ENCODE measurements at places on chromosomes 7 and 10.
A peak's percentile ranks its signal among the peaks of the same experiment; 100 is the strongest.

DNA sequence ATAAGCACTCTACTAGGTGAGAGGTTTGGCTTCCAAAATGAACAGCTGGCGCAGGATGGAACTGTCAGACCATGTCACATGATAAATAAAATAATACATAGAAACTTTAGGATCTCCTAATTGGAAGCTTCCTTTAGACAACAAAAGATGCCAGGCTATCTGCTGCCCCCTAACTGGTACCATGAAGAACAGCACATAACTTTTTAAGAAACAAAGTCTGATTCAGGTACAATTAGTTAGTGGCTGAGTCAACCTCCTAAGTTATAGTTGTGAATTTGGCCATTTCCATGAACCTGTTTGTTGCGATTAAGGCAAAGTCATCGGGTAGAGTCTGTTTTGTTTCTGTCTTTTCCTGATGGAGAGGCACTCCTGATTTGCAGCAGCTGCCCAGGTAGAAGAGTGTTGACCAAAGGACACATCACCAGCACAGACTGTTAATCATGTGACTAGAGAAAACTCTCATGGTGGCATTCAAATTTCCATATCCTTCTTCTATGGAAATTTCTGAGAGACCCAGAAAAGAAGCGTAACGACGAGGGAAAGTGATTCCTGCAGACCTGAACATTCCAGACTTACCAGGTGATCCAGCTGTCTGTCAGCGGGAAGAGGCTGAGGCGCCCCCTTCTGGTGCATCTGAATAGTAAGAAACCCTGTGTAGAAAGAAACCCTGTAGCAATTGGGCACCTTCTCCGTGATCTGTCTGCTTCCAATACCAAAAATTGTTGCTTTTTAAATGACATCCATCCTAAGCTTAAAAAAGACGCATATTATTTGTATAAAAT lies 8.6 kb upstream of the INHBA start:
- DNase-seq: peak; percentile 18

GRCh38 chr10:33546031-33546430 lies 211.6 kb upstream of the NRP1 start:
- DNase-seq: no peak

GRCh38 chr10:114526126-114526503 lies 121.8 kb upstream of the AFAP1L2 start:
- no peak for DNase-seq

DNA sequence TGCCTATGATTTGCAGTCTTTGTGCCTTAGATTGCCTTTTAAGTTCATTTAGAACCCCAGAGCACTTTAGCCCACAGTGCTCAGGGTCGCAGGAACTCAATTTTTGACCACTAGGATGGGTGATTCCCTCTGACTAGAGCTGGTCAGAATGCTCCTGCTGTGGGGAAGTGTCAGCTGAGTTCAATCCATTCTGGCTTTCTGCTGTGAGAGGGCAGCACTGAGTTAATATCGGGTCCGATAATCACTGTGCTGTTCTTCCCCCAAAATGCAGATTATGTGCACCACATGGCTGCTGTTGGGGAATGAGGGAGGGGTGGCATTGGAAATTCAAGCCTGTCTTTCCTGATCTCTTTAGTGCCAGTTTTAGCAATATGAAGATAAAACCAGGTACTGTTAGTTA lies 886.4 kb downstream of the DNAJB9 start:
- DNase-seq: no peak

GRCh38 chr7:50542132-50542531 lies 23.1 kb downstream of the DDC start:
- DNase-seq: no peak

DNA sequence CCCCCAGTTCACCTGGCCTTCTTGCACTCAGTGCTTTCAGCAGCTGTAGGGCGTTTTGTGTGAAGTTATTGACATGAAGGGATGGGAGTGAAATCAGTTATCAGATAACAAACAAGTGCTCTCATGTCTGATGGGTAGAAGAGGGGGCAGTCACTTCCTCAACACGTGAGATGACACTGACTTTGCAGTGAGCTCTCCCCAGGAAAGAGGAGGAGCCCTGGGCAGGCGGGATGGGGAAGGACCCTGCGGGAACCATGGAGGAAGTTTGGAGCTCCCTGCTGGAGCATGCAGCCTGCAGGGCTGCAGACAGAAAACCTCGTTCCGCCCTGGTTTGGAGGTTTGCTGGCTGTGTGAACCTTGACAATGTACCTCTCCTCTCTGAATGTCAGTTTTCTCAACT lies 38.7 kb downstream of the GPR26 start:
- no peak for DNase-seq

DNA sequence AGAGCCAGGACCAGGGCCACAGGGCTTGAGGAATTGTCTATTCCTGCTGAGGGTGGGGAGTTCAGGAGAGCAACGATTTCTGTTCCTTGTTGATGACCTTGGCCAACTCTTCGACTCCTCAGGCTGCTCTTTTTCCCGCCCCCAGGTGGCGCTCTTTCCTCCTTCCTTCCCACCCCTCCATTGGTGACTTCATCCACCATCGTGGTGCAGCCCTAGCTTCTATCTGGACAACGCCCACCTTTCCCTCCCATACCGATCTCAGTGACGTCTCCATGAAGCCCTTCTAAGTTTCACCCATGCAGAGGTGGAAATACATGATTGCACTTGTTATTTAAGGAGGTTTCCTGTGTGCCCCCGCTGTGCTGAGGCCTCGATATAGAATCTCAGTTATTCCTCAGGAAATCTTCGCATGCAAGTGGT lies 22.1 kb upstream of the CARD11 start:
- DNase-seq: no peak

DNA sequence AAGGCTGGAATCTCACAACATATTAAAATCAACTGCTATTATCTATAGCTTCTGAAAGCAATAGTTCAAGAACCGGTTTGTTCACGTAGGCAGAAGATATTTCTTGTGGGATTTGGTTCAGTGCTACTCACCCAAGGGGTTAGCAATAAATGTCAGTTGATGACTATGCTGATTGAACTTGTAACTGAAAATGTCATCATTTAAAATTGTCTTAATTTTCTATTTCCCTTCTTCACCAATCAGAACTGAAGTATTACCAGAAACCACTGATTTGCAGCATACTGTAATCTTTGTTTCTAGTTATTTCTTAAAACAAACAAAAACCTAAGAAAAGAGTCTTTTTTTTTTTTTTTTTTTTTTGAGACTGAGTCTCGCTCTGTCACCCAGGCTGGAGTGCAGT lies 46.1 kb downstream of the CPEB3 start:
- no peak for DNase-seq

DNA sequence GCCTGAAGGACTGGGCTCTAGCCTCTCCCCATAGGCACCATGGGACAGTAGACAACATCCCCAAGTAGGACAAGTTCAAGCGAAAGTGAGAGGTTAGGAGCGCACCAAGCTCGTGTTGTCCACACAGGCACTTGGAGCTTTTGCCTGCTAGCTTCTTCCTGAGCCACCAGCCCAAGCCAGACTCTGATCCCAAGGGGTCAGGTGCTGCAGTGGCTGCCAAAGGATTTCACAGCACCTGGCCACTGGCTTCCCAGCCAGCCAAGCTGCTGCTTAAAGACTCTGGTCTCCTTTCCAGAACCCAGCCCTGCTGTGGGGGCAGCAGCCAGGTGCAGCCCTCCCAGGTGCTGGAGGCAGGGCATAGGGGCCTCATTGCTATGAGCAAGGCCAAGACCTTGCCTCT lies 33.0 kb upstream of the UNC5B start:
- no peak for DNase-seq

DNA sequence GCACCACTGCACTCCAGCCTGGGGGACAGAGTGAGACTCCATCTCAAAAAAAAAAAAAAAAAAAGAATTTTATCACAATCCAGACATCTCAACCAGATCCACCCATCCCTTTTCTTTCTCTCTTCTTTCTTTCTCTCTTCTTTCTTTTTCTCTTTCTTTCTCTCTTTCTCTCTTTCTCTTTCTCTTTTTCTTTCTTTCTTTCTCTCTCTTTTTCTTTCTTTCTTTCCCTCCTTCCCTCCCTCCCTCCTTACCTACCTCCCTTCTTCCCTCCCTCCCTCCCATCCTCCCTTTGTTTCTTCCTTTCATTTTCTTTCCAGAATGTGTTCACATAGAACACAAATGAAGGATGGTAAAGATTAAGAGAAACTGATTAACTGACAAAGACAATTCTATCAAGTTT lies 18.1 kb upstream of the HOXA13 start:
- DNase-seq: no peak

GRCh38 chr7:114033475-114033874 lies 114.7 kb upstream of the PPP1R3A start:
- DNase-seq: no peak

DNA sequence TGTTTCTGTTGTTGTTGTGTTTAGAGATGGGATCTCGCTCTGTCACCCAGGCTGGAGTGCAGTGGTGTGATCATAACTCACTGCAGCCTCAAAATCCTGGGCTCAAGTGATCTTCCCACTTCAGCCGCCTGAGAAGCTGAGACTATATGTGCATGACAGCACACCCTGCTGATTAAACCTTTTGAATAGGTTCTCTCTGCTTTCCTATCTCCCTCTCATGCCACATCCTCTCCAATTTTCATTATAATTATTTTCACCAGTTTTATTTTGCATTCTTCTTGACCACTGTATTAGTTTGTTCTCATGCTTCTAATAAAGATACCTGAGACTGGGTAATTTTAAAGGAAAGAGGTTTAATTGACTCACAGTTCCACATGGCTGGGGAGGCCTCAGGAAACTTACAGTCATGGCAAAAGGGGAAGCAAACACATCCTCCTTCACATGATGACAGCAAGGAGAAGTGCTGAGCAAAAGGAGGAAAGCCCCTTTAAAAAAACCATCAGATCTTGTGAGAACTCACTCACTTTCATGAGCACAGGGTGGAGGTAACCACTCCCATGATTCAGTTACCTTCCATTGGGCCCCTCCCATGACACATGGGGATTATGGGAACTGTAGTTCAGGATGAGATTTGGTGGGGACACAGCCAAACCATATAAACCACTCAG lies 12.9 kb downstream of the AGK start:
- no peak for DNase-seq

- DNase-seq: no peak
Observed at GRCh38 chr10:71082960-71083715, 129.2 kb upstream of the UNC5B start.

GRCh38 chr7:106070201-106070551 lies 41.9 kb downstream of the SYPL1 start:
- no peak for DNase-seq

DNA sequence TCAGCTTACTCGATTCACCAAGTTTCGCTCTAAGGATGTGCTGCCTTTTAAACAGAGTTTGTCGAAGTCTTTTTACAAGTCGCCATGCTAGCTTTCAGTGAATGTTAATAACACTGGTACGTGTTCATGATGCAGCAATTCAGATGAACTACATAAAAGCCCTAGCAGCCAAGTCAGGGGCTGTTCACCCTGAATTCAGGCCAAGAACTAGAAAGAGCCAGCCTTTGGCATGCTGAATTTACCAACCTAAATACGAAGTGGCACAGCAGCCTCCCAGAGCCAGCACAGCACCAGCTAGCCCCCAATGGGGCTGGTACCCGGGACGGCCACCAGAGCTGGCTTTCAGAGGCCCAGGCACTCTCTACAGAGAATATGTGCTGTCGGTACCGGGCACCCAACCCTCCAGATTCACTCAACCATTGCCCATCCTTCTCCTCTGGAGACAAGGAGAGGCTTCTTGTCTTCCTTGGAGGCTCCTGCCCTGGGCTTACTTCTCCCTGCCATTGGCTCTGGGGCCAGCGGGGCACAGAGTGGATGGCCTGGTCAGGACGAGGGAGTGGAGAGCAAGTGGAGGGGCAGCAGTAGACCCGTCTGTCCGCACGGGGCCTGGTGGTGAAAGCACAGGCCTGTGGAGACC lies 64.2 kb downstream of the HIPK2 start:
- DNase-seq: no peak

GRCh38 chr7:143463556-143463955 lies 14.1 kb upstream of the TAS2R41 start:
- no peak for DNase-seq

GRCh38 chr10:15293862-15294842 lies 76.9 kb downstream of the FAM171A1 start:
- no peak for DNase-seq

GRCh38 chr7:157983502-157984422 lies 603.9 kb downstream of the PTPRN2 start:
- DNase-seq: no peak

DNA sequence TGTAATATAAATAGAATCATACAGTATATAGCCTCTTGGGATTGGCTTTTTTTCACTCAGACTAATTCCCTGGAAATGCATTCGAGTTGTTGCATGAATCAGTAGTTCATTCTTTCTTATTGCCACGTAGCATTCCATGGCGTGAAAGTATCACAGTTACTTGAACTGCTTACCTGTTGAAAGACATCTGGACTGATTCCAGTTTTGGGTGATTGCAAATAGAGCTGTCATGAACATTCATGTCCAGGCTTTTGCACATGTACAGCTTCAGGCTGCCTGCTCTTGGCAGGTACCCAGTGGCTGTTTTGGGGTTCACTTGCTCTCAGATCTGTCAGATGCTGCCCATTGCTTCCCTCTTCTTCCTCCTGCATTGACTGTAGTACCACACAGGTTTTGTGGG lies 54.9 kb downstream of the LRGUK start:
- DNase-seq: no peak

DNA sequence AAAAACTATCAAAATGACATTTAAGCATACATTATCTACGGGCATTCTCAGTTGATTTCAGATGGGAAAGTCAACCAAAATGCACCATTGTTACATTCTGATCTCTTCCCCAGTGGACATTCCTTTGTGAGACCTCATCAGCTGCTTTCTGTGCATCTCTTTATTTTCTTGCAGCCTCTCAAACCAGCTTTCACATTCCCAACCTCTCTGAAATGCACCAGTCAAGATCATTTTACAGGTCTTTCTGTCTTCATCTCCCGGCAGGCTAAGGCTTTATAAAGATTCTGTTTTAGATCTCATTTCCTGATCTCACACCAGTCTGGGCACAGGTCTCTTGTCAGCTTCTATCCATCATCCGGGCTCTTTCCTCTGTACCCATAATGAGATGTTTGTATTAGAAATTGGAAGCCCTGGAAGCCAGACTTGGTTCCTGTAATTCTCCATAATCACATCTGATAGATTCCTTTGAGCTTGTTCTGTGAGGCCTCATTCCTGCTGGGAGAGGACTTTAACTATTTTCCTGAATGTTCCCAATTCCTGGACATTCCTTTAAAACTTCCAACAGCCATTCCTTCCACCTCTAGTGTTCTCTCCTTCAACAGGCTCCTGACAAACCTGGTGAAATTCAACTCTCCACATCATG lies 44.3 kb upstream of the ARL4A start:
- DNase-seq: no peak

DNA sequence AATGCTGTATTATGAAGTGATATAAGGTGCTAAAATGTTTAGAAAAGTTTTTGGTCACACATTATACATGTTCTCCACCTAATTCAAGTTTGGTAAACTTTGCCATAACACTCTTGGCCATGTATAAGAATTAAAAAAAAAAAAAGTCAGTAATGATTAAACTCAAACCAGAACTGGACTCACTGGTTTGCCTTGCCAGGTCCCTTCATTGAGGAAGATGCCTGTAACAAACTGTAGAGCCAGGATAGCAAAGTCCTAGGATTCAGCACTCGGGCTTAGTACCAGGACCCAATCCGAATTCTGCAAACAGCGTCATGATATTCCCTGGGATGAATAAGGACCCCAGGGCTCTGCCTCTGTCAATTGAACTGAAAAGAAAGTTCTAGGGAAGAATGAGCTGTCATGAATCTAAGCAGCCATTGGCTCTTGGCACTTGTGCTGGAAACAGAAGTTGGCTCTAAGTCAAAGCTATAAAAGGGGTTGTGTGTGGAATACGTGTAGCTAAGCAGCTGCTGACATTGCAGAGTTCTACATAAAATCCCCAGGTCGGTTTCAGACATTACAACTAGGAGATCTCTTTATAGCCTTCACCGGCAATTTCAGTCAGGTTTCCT lies 216.9 kb downstream of the C7orf25 start:
- DNase-seq: no peak

GRCh38 chr7:128030654-128031611 lies at the start of gene LRRC4:
Gene LRRC4, minus strand, starts transcription at chr7:128031437. Its CDS starts 797 bp downstream, at chr7:128030640.
- DNase-seq: no peak

All from kidney glomerular epithelial cell (primary cell).